ENCODE measurements at places on chromosomes 11 and 22.

DNA sequence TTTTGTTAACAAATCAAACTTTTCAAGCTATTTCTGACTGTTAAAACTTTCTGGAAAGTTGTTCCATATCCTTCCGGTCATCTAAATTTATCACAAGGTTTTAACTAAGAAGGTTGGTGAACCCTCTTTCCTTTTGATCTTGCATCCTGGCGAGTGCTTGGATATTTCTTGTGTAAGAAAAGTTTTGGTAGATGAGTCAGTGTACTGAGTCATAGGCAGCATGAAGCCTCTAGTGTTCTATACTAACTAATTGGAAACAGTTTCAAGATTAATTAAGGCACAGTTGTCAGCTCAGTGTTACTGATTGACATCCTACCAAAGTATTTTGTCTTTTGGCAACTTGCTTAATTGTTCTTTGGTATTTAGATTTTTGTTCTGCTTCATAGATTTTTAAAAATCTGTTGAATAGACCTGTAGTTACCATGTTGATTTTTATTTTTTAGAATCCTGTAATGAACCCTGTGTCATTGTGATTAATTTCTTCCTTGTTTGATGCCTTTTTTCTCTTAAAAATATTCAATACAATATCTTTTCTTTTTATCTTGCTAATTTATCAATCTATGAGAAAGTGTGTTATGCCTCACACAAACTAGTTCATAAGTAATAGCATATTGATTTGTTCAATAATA, 38.0 kb downstream of the METTL15 start:
- peak; percentile 64 for DNase-seq

- DNase-seq: no peak
These were observed 83.9 kb downstream of the ZC3H12C start for GRCh38 chr11:110177086-110177456.

GRCh38 chr11:91981995-91982394, 242.6 kb upstream of the FAT3 start:
- peak; percentile 100 for DNase-seq

DNA sequence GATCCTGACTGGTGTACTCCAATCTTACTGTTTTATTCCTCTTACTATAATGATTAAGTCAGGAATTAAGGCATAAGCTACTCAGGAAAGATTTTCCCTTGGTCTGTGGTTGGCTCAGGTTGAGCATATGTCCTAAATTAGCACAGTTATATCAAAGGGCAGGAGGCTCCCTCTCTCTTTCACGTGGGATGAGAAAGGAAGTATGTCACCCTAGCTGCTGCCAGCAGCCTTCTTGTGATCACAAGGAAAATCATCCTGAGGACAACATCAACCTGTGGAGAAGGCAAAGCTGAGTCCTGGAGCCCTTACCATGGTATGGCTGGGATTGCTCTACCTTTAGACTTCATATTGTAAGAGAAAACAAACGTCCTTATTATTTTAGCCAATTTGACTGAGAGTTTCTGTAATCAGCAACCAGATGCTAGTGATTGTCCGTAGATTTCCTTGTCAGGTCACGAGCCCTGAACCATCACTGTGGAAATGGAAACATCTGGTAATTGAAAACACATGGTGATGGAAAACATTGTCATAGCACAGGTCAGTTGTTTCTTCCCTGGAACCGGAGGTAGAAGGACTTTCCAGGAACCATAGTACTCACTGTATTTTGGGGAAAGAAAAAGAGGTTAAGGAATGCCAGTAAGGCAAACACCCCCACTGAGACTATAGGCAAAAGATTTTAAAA, 40.6 kb upstream of the DEUP1 start:
- no peak for DNase-seq

DNA sequence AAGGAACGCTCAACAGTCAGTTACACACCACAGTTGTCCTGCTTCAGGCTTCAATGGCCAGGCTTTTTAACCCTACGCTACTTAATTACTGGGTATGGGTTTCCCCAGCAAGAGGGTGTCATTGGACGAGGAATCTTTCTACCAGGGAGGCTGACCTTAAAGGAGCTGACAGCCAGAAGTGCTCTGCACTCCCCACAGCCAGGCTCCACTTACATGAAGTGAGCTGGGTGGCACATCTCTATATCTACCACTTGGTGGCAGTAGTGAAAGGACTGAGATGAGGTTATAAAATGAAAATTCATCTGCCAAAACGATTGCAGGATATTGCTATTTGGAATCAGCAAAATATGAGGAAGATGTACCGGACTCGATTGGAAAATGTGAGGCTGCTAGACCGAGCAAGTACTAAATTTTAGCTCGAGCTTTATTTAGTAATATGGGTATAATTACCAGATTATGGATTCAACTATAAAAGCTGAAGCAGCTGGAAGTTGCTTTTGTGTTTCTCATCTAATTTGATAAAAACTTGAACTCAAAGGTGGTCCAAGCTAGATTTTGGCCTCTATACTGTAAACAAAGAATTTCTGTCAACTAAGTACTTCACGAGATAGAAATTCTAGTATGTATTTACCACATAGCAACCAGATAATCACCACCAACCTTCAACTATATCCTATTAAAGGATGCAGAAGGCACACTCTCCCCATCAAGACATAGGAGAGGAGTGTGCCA, 53.9 kb upstream of the CEP126 start:
- peak; percentile 58 for DNase-seq

DNA sequence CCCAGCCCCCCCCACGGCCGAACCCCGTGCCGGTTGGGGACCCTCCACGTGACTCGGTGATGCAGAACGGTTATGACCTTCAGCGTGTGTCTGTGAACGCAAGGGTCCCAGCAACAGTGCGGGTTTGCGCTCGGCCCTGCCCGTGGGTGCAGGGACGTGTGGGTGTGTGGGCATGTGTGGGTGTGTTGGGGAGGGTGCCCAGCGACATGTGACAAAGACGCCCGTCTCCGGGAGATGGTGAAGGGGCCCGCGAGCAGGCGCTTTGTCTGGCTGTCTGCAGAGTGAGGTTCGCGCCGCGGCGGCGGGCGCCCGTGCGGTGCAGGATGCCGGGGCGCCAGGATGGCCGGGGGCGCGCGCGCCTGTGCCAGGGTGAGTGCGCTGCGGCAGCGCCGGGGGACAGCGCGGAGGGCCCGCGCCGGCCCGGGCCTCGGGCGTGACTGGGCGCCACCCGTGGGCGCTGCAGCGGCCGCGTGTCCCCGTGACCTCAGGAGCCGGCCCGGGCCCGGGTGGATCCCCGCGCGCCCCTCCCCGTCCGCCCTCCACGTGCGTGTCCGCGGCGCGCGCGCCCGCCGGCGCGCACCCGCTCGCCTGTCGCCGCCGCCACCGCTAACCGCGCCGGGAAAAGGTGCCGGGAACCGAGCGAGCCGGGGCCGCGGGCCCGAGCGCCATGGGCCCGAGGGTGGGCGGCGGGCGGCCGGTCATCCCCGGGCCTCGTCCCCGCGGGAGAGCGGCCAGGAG, at the start of gene LRFN4:
LRFN4 (plus strand) TSS at position 569 of the 738 bp plus-strand sequence. CDS start 681 bp downstream, outside the sequence.
- no peak for DNase-seq

GRCh38 chr11:133075351-133075750, 456.9 kb downstream of the OPCML start:
- no peak for DNase-seq

DNA sequence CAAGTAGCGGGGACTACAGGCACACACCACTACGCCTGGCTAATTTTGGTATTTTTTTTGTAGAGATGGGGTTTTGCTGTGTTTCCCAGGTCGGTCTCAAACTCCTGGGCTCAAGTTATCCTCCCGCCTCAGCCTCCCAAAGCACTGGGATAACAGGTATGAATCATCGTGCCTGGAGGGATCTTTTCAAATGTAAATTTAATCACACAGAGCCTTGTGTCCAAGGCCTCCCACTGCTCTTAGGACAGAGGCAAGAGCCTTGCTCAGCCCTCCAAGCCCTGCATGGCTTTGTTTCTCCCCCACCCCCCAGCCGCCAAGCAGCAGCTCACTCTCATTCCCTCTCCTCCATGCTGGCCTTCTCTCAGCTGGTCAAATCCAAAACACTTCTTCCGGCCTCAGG, 75.3 kb upstream of the CREB3L1 start:
- no peak for DNase-seq

GRCh38 chr11:115127790-115128189, 376.4 kb downstream of the CADM1 start:
- no peak for DNase-seq

GRCh38 chr11:63940786-63941185, 2.0 kb downstream of the NAA40 start:
- no peak for DNase-seq

DNA sequence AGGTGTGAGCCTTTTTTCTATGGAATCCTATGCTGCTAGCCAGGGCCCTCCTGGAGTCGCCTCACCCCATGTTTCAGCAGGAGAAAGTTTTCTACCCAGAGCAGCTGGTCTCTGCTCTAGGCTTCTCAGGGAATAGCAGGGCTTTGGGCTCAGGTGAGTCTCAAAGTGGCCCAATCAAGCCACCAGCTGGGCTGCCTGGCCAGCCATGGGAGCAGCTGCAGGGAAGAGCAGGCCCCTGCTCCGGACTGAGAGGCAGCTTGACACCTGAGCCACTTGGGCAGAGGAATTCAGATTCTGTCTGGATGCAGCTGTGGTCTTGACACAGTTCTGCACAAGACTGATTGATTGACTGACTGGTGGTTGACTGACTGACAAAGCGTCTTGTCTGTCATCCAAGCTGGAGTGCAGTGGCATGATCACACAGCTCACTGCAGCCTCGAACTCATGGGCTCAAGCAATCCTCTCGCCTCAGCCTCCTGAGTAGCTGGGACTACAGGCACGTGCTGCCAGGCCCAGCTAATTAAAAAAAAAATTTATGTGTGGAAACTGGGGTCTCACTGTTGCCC, 57.5 kb upstream of the ARFGAP3 start:
- DNase-seq: no peak

DNA sequence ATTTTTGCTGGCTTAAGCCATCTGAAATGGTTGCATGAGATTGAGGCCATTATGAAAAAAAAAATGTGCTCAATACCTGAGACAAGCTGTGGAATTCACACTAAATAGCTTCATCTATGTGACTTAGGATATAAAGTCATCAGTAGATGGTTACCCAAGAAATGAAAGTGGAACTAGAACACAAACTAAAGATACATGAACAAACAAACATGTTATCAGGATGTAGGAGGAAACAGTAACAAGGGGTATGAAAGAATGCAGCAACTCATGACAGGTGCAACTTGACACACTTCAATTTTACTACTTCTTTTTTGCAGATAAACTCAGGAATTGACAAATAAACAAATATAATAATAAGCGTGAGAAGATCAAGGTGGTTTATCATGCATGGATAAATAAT, 155.0 kb downstream of the WT1 start:
- DNase-seq: no peak

All from stromal cell of bone marrow (primary cell).